Aorta (tissue), 5 donors: ENCODE measurements at places on chromosomes 5 and 9. TPM values are rescaled to one million over a fixed set of nuclear protein-coding genes. Genes with fewer than 3 reads are reported as not detected.

DNA sequence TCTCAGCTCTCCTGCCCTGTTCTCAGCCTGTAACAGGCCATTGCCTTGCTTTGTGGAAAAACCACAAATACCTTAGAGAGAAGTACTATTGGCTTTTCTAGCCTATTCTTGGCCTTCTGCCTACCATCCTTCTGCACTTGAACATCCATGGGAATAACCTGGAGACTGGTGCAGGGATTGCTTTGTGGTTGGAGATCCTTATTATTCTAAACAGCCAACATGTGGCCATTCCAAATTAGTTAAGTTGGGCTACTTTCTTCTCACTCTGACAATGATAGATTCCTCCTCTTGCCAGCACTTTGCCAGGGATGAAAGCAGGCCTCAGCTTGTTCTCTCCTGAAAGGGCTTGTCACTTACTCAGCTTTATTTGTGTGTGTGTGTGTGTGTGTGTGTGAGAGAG, 240.4 kb downstream of the GLIS3 start:
- H3K4me3 ChIP-seq, result no peak overlapping the region
- DNase-seq, result no peak
- no peaks in the 10 kb centered on the region for H3K36me3 ChIP-seq

SPATA31D4 gene
- polyA plus RNA-seq, result not detected

DNA sequence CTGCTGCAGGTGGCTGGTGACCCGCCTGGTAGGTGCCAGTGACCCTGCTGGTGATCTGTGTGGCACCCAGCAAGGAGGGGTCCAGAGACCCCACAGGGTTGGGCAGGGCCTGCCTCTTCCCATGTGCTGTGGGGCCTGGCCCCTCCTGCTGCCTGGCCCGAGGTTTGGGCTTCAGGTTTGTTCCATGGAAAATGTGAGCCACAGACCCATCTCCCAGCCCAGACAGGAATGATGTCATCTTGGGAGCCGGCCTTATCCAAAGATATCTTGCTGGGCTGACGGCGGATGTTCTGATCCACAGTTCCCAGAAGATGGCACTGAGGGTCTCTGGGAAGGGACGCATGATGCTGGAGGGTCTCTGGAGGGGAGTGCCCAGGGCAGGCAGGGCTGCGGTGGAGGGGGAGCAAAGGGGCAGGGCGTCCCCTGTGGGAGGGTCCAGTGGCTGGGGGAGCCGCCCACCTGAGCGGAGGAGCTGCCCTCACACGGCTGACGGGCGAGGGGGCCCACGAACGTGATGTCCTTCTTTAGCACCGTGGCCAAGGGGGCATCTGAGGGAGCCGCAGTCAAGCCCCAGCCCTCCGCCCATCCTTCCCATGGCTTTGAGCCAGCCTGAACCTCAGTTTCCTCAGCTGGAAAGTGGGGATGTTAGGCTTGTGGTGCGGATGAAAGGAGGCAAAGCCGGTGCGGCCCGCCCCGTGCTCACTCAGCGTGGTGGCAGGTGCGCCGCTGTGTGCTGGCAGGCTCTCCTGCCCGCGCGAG, 68.1 kb downstream of the COL5A1 start:
- no peak overlapping the region for H3K4me3 ChIP-seq
- H3K27ac ChIP-seq, result no peak overlapping the region
- peak; percentile 76 for DNase-seq
- no peaks in the 10 kb centered on the region for H3K4me1 ChIP-seq
- no peaks in the 10 kb centered on the region for H3K27me3 ChIP-seq
- H3K36me3 ChIP-seq, result no peaks in the 10 kb centered on the region

MPDZ gene
- 19.3 TPM for polyA plus RNA-seq

DNA sequence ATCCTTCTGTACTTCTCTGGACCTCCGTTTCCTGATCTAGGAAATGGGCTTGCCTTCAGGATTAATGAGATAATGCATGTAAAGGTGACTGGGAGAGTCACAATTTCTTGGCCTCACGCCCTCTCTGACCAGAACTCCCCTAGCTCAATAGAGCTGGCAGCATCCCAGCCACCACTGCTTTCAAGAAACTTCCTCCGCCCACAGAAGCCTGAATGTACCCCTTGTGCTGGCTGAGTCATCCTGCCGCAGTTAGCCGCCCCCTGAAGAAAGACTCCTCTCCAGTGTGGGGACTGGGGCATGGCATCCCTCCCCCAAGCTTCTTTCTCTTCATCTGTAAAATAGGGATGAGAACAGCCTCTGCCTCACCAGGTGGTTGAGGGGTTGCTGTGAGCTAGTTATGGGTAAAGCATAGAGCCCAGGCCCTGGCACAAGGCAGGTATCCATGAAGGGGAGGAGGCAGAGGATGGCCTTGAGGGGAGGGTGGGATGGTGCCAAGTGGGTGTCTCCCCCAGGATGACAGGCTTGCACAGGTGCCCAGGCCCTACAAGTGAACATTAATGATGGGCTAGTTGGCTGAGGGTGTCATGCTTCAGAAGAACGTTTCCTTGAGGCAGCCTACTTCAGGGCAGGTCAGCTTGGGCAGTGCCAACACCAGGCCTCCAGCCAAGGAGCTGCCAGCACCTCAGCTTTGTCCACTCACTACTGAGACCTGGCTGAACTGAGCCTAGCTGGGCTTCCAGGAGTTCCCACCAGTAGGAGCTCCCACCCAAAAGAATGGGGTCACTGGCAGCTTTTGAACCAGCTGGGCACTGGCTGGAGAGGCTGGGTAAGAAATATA, 3.4 kb downstream of the PDLIM4 start:
- no peak overlapping the region for H3K4me3 ChIP-seq
- no peaks in the 10 kb centered on the region for H3K27me3 ChIP-seq
- DNase-seq, result peak; percentile 84
- H3K4me1 ChIP-seq, result no peaks in the 10 kb centered on the region

- H3K36me3 ChIP-seq, result no peaks in the 10 kb centered on the region
- no peak overlapping the region for H3K27ac ChIP-seq
- DNase-seq, result peak; percentile 88
Observed at GRCh38 chr9:108053555-108054061, 564.0 kb upstream of the KLF4 start.

DNA sequence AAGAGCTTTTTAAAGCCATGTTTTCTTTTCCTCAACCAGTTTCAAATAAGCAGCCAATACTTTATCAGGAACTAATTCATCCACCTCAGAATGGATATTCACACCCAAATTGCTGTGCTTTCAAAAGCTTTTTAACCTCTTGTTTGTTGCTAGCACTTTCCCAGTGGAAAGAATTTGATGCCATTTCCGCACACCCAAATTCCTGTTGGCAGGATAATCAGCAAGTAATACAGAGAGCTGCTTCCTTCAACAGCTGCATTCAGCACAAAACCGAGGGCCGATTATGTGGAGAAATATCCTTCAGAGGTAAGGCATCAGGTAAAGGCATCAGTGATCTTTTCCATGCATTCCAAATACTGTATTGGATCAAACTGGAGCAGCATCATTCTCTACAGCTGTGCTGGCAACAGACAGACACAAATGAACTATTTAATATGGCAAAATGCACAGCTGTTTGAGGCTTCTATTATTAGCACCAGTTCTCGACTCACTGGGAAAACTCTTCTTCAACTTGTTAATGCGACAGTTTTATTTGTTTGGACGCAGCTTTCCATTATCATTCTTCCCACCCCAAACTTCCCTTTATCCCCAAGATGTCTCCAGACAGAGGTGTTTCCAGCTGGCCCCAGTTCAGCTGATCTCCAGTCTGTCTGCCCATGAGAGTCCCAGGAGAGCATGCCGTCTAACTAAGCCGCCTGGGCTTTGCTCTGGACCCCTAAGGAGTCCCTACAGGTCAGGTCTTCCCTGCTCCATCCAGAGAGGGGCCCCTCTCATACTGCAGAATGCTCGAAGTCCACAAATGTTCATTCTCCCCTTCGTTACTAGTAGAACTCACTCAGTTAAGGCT, 22.2 kb upstream of the MGAT1 start:
- no peak overlapping the region for H3K27ac ChIP-seq
- no peak overlapping the region for H3K4me3 ChIP-seq
- H3K36me3 ChIP-seq, result no peaks in the 10 kb centered on the region
- no peaks in the 10 kb centered on the region for H3K27me3 ChIP-seq
- H3K4me1 ChIP-seq, result no peaks in the 10 kb centered on the region

LIX1 gene
- not detected for polyA plus RNA-seq

GRCh38 chr5:139882961-139883539, 87.4 kb downstream of the PSD2 start:
- no peak for DNase-seq
- H3K27ac ChIP-seq, result no peak overlapping the region
- no peaks in the 10 kb centered on the region for H3K4me1 ChIP-seq
- H3K4me3 ChIP-seq, result no peak overlapping the region

- no peaks in the 10 kb centered on the region for H3K27me3 ChIP-seq
- no peak overlapping the region for H3K27ac ChIP-seq
Observed at GRCh38 chr5:169848271-169848670, 132.0 kb downstream of the INSYN2B start.

GRCh38 chr5:37606148-37606547, 227.0 kb downstream of the WDR70 start:
- H3K4me1 ChIP-seq, result no peaks in the 10 kb centered on the region
- no peaks in the 10 kb centered on the region for H3K27me3 ChIP-seq
- no peak overlapping the region for H3K4me3 ChIP-seq
- H3K36me3 ChIP-seq, result peaks cover 3% of the 10 kb centered on the region
- DNase-seq, result no peak
- H3K27ac ChIP-seq, result no peak overlapping the region

DNA sequence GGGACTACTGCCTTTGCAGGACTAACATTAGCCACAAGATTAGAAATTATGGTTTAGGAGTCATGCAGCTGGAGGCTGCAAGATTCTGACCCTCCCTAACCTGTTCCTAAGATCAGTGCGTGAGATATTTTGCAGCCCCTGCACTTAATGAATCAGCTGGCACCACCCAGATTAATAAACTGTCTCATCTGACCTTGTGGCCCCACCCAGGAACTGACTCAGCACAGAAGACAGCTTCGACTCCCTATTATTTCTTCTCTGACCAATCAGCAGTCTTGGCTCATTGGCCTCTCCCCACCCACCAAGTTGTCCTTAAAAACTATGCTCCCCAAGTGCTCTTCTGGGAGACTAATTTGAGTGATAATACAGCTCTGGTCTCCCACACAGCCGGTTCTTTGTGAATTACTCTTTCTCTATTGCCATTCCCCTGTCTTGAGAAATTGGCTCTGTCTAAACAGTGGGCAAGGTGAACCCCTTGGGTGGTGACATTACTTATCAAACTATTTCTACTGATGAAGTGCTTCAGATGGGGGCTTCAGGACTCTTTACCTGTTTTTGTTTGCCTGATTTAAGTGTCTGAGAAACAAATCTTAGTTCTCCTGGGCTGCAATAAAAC, 17.0 kb downstream of the CTSL start:
- H3K4me3 ChIP-seq, result no peak overlapping the region
- no peaks in the 10 kb centered on the region for H3K27me3 ChIP-seq
- H3K36me3 ChIP-seq, result no peaks in the 10 kb centered on the region

DNA sequence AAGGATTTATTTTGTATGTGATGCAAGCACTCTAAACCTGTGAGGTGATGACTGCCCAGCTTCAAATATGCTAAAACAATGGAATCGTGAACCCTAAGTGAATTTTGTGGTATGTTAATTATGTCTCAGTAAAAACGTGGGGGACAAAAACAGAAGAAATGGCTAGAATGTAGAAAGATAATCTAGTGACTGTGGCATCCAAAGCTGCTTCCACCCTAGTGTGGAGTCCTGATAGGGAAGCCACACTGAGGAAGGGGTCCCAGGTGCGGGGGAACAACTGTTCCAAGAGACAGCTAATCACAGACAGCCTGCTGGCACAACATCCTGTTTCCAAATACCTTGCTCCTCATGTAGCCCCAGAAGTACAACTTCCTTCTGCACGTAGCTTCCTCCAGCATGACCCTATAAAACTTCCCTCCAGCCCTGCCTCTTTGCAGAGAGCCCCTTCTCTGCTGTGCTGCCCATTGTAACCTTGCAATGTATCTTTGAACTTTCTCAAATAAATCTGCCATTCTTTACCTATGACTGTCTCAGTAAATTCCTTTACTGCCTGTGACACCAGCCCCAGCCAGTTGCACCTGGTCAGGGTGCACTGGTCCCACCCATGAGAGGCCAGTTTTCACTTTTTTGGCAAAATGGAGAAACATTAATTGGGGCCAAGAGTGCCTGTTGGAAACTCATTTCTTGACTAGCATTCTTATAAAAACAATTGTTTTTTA, 4.9 kb downstream of the GMCL2 start:
- no peaks in the 10 kb centered on the region for H3K27me3 ChIP-seq
- H3K4me1 ChIP-seq, result no peaks in the 10 kb centered on the region
- DNase-seq, result no peak
- H3K27ac ChIP-seq, result no peak overlapping the region
- H3K4me3 ChIP-seq, result no peak overlapping the region
- H3K36me3 ChIP-seq, result no peaks in the 10 kb centered on the region

ANKH gene
- polyA plus RNA-seq, result 63.7 TPM

- H3K4me1 ChIP-seq, result no peaks in the 10 kb centered on the region
- H3K27ac ChIP-seq, result no peak overlapping the region
- no peaks in the 10 kb centered on the region for H3K27me3 ChIP-seq
- H3K36me3 ChIP-seq, result no peaks in the 10 kb centered on the region
- H3K4me3 ChIP-seq, result no peak overlapping the region
- DNase-seq, result no peak
Observed at GRCh38 chr5:125429498-125429897, 683.1 kb upstream of the ZNF608 start.

GRCh38 chr9:127415141-127415540, 9.0 kb upstream of the ZNF79 start:
- H3K27me3 ChIP-seq, result no peaks in the 10 kb centered on the region
- H3K4me3 ChIP-seq, result no peak overlapping the region
- H3K4me1 ChIP-seq, result no peaks in the 10 kb centered on the region
- H3K36me3 ChIP-seq, result no peaks in the 10 kb centered on the region
- DNase-seq, result no peak

DOCK8 gene
- polyA plus RNA-seq, result 2.9 TPM

DNA sequence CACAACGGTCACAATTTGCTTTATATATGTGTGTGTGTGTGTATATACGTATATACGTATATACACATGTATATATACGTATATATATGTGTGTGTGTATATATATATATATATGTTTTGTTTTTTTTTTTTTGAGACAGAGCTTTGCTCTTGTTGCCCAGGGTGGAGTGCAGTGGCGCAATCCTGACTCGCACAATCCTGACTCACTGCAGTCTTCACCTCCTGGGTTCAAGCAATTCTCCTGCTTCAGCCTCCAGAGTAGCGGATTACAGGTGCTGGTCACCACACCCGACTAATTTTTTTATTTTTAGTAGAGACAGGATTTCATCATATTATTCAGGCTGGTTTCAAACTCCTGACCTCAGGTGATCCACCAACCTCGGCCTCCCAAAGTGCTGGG, 3.1 kb downstream of the RNF38 start:
- H3K27ac ChIP-seq, result no peak overlapping the region
- no peak overlapping the region for H3K4me3 ChIP-seq
- no peak for DNase-seq
- no peaks in the 10 kb centered on the region for H3K27me3 ChIP-seq

- peaks cover 24% of the 10 kb centered on the region for H3K36me3 ChIP-seq
- no peak overlapping the region for H3K27ac ChIP-seq
- DNase-seq, result no peak
- H3K27me3 ChIP-seq, result no peaks in the 10 kb centered on the region
- no peak overlapping the region for H3K4me3 ChIP-seq
Observed at GRCh38 chr9:115071176-115071575, 46.8 kb downstream of the TNC start.
